ENCODE measurements at places on chromosomes 16 and 17. TPM values are rescaled to one million over a fixed set of nuclear protein-coding genes. Genes with fewer than 3 reads are reported as not detected.

DNA sequence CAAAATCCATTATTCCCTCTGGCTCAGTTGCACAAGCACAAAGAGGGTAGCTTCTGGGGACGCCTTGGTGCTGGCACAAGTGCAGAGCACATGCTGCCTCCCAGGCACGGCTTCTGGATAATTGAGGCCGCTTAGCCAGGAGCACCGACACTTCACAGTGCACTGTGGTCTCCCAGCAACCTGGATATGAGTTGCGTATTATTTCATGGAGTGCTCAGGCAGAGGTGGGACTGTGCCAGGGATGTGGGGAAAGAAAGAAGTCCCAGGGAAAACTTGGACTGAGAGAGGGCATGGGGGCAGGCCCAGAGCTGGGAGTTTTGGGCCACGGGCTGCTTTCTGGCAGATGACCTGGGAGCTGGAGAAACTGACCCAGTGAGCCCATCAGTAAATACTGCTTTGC lies 37.5 kb downstream of the MPRIP start:
- peak; percentile 74 for DNase-seq

Gene PRAC1
- 9.1 TPM for total RNA-seq

- no peak for DNase-seq
These were observed 7.9 kb downstream of the SPOP start for GRCh38 chr17:49670002-49670401.

GRCh38 chr17:14922411-14922810 lies 342.7 kb downstream of the PMP22 start:
- DNase-seq: no peak

Gene SSTR5
- not detected for total RNA-seq

GRCh38 chr17:56030009-56030624 lies 123.2 kb upstream of the ANKFN1 start:
- no peak for DNase-seq

Gene CYGB
- total RNA-seq: 19.6 TPM

DNA sequence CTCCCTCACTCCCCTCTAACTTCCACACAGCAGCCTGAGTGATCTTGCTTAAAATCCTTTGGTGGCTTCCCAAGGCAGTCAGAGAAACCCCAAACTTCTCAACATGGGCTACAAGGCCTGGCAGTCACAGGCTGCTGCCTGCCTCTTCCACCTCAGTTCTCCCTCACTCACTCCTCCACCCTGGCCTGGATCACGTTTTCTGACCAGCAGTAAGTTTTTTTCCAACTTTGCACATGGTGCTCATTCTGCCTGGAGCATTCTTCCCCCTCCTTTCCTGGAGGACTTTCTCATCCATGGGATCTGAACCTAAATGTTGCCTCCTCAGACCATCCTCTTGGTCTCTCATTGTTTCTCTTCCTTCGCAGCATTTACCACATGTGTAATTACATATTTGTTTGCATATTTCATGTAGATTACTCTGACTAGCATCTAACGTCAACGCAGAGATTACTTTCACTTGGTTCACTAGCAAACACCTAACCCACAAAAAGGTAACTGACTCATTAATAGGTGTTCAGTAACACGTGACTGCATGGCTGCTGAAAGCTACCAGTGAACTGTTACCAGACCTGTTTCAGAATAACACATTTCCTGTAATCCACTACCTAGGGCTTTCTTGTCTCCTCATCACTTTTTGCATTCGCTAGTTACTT lies 17.1 kb downstream of the GNA13 start:
- DNase-seq: no peak

DNA sequence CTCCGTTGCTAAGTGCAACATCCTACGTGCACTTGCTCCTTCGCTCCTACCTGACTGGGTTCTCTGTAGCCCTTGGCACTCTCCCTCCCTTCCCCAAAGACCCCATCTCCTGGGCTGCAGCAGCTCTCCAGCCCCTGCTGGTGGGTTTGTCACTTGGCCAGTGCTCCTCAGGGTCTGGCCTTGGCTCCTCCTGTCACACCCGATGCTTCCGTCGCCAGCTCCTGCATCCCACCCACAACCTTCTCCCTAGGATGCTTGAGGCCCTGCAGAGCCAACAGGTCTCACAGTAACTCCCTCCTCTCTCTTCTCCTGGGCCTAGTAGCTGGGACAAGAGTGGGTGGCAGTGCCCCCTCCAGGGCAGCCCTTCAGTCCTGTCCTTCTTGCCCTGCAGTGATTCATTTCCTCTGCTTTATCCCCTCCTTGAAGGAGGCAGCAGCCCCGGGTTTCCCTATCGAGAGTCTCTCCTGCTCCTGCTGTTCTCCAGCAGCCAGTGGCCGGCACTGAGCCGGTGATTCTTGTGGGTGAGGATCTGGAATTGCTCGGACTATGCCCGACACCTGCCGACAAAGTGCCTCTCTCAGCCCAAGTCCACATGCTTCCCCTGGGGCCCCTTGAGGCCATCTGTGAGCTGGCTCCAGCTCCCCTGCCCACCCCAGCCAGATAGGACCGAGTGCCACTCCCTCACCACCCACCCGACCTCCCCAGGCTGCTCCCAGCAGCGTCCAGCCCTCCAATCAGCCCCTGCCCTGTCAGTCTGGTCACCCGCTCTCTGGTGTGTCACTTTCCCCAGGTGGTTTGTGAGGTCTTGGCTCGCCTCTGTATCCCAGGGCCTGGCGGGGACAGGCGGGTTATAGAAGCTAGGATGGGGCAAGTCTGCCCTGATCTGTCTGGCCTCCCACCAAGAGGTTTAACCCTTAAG lies 3.8 kb downstream of the LITAFD start:
- DNase-seq: no peak

GRCh38 chr17:82060001-82060380 lies 5.6 kb downstream of the DUS1L start:
- no peak for DNase-seq

Gene PLCD3
- 27.4 TPM for total RNA-seq

Gene OVCA2
- total RNA-seq: 35.3 TPM

- no peak for DNase-seq
These were observed 76.0 kb downstream of the VMP1 start for GRCh38 chr17:59783221-59784047.

- no peak for DNase-seq
These were observed 533.2 kb upstream of the CDH5 start for GRCh38 chr16:65833171-65833871.

DNA sequence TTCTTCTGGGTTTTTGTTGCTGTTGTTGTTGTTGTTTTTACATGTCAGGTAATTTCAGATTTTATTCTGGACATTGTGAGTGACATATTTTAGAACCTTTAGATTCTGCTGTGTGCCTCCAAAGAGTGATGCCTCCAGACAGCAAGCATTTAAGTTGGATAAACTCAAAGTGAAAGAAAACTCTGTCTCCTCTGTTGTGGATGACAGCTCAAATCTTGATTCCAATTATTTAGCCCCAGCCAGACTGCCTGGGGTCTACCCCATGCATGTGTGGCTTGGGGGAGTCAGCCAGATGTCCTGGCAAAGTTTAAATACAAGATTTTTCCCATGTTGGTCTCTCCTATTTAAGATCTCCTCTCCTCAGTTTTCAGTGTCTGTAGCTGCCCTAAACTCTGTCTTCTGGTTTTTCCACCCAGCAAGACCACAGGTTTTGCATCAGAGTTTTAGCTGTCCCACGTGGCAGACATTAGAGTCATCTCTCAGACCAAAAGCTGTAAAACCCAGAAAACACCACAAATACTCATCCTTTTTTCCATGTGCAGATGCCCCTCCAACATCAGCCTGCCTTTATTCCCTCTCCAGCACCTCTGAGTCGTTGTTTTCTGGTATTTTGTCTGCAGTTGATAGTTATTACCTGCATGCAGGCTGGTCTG lies 19.4 kb upstream of the ZNF469 start:
- DNase-seq: no peak

GRCh38 chr16:75099738-75100602 lies 16.6 kb downstream of the LDHD start:
- DNase-seq: no peak

Gene CSH1
- total RNA-seq: not detected
